Calu3 (cell line): ENCODE measurements at places on chromosomes 12 and 14. TPM values are rescaled to one million over a fixed set of nuclear protein-coding genes. Genes with fewer than 3 reads are reported as not detected.
A peak's percentile ranks its signal among the peaks of the same experiment; 100 is the strongest.

DNA sequence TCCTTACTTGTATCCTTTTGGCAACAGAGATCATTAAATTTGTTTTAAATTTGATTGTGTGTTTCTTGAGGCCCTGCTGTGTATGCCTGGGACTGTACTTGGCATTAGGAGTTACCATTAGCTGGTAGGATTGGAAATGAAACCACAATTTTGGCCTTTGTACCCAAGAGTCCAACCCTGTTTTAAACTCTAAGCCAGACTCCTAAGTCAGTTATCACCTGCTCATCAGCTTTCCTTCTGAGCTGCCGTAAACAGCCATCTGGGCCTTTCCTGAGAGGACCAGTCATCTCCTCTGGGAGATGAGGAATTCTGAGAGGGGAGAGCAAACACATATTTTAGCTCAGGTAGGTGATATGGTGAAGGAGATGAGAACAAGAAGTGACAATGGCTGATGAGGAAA is 74.3 kb upstream of the SRSF5 start:
- H3K4me3 ChIP-seq: no peak overlapping the region
- H3K4me1 ChIP-seq: peaks cover 21% of the 10 kb centered on the region
- H3K27me3 ChIP-seq: no peaks in the 10 kb centered on the region
- H3K27ac ChIP-seq: no peak overlapping the region
- no peak for DNase-seq

Gene GALNT16
- 2.5 and 4.0 TPM in 2 replicates for total RNA-seq

DNA sequence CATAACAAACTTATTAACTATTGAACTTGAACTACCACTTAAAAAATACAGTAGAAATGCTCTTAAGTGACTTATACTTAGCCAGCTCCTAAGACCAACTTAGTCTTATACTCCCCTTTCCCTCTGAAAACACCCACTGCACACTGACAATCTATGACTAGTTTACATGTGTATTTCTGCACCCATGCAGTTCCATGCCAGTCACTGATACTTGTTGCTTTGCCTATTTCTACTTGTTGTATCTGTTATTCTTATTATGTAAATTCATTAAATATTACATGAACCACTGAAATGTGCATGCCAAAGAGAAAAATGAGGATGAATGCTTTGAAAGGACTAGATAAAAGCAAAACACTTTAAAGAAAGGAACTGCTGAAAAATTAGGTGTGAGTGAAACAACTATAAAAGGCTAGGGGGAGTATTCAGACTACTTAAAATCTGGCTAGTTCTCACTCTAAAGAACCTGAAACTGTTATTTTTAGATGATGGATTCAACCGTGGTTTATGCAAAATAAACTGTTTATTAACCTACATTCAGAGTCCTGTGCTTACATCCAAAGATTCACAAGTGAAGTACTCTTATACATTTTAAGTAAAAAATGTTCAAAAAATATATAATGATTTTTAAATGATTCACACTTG is 74.7 kb downstream of the RPS6KA5 start:
- H3K36me3 ChIP-seq: no peaks in the 10 kb centered on the region
- no peak overlapping the region for H3K4me3 ChIP-seq

Gene KCNK13
- total RNA-seq: not detected in 2 replicates

DNA sequence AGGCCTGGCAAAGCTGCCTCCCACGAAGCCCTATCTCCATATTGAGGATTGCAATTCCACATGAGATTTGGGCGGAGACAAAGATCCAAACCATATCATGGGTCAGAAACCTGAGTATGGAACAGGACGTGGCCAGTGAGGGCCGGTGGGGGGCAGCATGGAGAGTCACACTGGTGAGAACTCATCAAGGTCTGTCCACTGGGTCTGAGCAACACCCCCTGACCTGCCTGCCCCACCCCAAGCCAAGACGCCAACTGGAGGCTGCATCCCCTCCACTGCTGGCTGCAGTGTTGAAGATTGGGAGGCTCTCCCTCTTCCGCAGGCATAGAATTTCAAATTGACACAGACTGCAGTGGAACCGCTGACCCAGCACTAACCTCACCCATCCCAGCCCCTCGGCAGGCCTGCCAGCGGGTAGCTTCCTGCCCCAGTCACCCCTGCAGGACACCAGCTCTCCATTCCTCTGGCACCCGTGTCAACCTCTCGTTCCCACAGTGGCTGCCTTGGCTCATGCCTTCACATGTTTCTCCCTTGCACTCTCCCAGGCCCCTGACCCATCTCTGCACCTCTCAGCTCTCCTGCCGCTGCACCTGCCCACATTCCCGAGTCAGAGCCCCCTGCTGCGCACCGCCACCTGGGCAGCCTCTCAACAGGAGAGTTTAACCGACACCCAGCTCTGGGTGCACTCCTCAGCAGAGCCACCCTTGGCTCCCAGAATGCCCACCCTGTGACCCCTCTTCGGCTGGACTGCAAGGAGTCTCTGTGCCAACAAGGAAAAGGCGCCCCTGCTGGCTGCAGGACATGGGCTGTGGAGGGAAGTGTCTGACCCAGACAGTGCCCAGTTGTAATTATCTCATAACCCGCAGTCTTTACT is 45.2 kb upstream of the PPP2R5C start:
- H3K27me3 ChIP-seq: no peaks in the 10 kb centered on the region
- no peaks in the 10 kb centered on the region for H3K4me1 ChIP-seq
- no peak for DNase-seq
- H3K36me3 ChIP-seq: no peaks in the 10 kb centered on the region

DNA sequence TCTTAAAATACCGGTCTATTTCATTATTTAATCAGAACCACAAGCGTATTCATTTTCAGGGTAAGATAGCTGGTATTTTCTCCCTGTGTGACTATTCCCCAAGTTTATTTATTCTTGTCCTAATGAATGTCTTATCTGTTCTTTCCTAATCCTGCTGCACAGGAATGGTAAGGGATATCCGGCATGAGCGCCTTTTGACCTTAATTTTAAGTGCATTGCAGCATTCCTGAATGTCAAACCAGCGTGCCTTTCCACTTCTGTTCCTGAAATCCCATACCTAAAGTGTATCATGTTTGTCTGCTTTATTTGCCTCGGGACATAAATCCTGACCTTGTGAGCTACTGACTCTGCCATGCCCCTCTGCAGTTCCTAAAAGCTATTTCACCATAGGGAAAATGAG is 1713.2 kb upstream of the FLRT2 start:
- H3K4me3 ChIP-seq: no peak overlapping the region
- no peaks in the 10 kb centered on the region for H3K36me3 ChIP-seq
- no peak for DNase-seq
- no peaks in the 10 kb centered on the region for H3K27me3 ChIP-seq
- H3K27ac ChIP-seq: no peak overlapping the region
- H3K4me1 ChIP-seq: no peaks in the 10 kb centered on the region

GRCh38 chr14:91801358-91801757 is 66.0 kb downstream of the TC2N start:
- no peak for DNase-seq
- H3K4me1 ChIP-seq: no peaks in the 10 kb centered on the region
- no peak overlapping the region for H3K4me3 ChIP-seq

- H3K27ac ChIP-seq: no peak overlapping the region
- H3K4me3 ChIP-seq: no peak overlapping the region
- H3K27me3 ChIP-seq: no peaks in the 10 kb centered on the region
Observed at GRCh38 chr12:76241371-76241770, 106.8 kb downstream of the BBS10 start.

Gene TMTC1
- 0.17 and 0.24 TPM in 2 replicates for total RNA-seq

Gene IL22
- not detected in 2 replicates for total RNA-seq

GRCh38 chr14:53249059-53249458 is 95.9 kb upstream of the DDHD1 start:
- DNase-seq: no peak
- H3K27ac ChIP-seq: no peak overlapping the region
- H3K36me3 ChIP-seq: no peaks in the 10 kb centered on the region
- no peak overlapping the region for H3K4me3 ChIP-seq

DNA sequence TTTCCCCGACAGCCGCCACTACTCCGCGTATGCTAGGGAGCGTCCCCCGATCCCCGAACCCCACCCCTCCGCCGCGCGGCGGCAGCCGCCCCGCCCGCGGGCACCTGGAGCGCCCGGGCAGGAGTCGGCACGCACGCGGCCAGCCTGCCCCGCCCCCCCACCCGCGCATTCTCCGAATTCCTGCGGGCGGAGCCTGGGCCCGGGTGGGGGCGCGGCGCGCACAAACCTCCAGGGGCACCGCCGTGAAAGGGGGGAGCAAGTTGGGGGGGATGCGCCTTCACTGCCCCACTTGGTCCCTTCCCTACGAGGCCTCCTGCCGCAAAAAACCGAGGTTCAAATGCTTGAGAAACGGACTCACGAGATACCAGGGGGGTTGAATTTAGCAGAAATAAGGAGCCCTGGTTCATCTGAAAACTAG is 1.7 kb downstream of the AJUBA start:
- H3K27ac ChIP-seq: no peak overlapping the region
- H3K36me3 ChIP-seq: peaks cover 40% of the 10 kb centered on the region
- peak; percentile 64 for DNase-seq
- peaks cover 43% of the 10 kb centered on the region for H3K4me1 ChIP-seq

Gene TROAP
- 38.5 and 49.8 TPM in 2 replicates for total RNA-seq

- H3K4me1 ChIP-seq: no peaks in the 10 kb centered on the region
- H3K27me3 ChIP-seq: no peaks in the 10 kb centered on the region
- no peak overlapping the region for H3K4me3 ChIP-seq
Observed at GRCh38 chr14:52363041-52363704, 49.1 kb downstream of the PTGER2 start.

Gene TSPAN11
- total RNA-seq: not detected in 2 replicates

GRCh38 chr14:42469637-42470426 is 863.2 kb downstream of the LRFN5 start:
- no peak overlapping the region for H3K4me3 ChIP-seq
- no peaks in the 10 kb centered on the region for H3K36me3 ChIP-seq
- no peak overlapping the region for H3K27ac ChIP-seq
- DNase-seq: no peak
- no peaks in the 10 kb centered on the region for H3K4me1 ChIP-seq
- no peaks in the 10 kb centered on the region for H3K27me3 ChIP-seq

Gene SPIC
- total RNA-seq: not detected in 2 replicates

DNA sequence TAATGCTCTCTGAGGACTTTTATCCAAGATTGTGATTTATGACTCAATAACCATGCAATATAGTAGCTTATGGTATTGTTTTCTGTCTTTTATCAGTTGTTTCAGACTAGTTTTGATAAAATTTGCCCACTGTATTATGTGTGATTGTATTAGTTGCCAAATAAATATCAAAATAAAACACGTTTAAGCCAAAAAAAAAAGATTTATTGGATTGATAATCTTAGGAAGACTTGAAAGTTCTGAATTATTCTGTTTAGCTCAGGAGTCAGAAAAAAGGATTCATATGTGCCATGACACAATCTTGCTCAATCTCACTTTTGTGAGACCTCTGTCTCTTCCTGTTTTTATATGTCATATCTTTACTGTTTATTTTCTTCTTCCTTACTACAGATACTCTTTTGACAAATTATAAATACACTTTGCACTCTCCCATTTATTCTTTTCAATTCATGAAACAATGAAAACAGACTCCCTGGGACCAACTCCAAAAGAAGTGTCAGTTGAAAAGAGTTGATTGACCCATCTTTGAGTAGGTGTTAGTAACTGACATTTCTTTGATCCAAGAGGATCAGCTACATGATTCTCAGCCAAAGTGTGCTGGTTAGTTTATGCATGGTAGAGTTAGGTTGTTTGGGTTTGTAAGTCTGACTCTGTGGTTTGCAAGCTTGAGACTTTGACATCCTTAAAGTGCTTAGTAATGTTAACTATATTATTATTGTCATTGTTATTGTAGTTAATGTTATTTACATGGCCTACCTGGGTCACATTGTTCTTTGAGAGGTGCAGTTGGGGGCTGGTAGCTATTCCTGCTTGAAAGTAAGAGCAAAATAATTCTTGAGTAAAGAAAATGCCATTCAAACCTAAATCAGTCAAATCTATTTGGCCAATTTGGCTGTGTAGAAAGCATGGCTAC is 2.5 kb downstream of the OR6C76 start:
- no peaks in the 10 kb centered on the region for H3K36me3 ChIP-seq
- H3K27ac ChIP-seq: no peak overlapping the region
- no peaks in the 10 kb centered on the region for H3K27me3 ChIP-seq
- H3K4me3 ChIP-seq: no peak overlapping the region
- no peaks in the 10 kb centered on the region for H3K4me1 ChIP-seq
- no peak for DNase-seq

DNA sequence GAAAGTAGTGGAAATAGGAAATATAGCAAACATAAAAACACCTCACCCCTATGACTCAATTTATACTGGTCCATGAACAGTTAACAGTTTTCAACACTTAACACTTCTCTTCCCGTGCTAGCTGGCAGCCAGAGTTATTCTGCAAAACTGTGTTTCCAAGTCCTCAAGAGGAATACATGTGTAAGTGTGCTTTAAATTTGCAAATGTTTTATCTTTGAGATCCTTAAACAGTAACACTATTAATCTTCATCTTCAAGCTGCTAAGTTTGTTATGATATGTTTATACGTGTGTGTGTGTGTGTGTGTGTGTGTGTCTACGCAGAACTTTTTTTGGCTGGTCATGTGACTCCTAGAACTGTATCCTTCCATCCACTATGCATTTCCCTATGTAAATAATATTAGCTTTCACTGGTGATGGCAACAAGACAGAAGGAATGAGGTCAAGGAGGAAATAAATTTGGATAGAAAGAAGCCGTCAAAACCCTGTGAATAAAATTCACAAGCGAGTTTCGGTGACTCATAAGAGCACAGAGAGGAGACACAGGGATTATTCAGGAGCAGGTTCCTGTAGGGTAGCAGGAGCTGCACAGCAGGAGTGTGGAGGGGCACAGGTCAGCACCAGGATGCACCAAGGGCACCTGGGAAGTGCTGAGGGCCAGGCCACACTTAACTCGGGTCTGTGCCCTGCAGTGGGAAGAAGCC is 105.9 kb upstream of the ETV6 start:
- no peaks in the 10 kb centered on the region for H3K27me3 ChIP-seq
- DNase-seq: peak; percentile 15

- H3K27me3 ChIP-seq: no peaks in the 10 kb centered on the region
- H3K36me3 ChIP-seq: no peaks in the 10 kb centered on the region
- no peak overlapping the region for H3K27ac ChIP-seq
- no peaks in the 10 kb centered on the region for H3K4me1 ChIP-seq
- H3K4me3 ChIP-seq: no peak overlapping the region
- DNase-seq: no peak
Observed at GRCh38 chr12:106070611-106071010, 68.1 kb downstream of the NUAK1 start.

GRCh38 chr12:12788675-12789368 is 3.4 kb downstream of the APOLD1 start:
- peaks cover 15% of the 10 kb centered on the region for H3K36me3 ChIP-seq
- no peaks in the 10 kb centered on the region for H3K27me3 ChIP-seq
- no peak overlapping the region for H3K4me3 ChIP-seq

DNA sequence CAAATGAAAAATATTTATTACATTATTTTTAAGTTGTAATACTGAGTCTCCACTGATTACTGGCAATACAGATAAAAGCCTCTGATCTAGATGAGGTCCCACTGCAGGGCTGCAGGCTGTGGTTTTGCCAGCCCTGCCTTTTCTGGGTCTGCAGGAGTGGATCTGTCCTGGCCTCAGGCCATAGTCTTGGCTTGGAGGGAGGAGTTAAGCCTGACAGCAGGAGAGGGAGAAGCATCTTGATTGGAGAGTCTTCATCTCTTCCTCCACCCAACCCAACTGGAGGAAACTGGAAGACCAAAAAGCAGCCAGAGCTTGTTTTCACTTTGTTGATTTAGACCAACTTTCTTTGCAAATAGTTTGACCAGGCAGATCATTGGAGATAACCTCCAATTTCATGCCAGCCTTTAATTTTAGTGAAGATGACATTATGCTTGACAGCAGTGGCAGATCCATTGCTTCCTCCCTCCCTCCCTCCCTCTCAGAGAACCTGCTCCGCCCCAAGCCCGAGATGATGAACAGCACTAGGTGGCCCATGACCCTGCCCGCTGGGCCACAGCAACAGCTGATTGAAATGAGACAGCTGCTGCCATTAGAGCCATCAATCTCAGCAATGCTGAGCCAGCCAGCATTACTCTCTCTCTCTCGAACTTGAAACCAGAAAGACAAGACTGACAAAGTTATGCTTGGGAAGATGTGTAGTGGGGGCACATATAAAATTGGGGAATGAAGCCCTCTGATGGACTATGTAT is 222.4 kb downstream of the GLT1D1 start:
- H3K4me3 ChIP-seq: no peak overlapping the region
- no peaks in the 10 kb centered on the region for H3K36me3 ChIP-seq
